ENCODE measurements at places on chromosomes 5 and 9.

DNA sequence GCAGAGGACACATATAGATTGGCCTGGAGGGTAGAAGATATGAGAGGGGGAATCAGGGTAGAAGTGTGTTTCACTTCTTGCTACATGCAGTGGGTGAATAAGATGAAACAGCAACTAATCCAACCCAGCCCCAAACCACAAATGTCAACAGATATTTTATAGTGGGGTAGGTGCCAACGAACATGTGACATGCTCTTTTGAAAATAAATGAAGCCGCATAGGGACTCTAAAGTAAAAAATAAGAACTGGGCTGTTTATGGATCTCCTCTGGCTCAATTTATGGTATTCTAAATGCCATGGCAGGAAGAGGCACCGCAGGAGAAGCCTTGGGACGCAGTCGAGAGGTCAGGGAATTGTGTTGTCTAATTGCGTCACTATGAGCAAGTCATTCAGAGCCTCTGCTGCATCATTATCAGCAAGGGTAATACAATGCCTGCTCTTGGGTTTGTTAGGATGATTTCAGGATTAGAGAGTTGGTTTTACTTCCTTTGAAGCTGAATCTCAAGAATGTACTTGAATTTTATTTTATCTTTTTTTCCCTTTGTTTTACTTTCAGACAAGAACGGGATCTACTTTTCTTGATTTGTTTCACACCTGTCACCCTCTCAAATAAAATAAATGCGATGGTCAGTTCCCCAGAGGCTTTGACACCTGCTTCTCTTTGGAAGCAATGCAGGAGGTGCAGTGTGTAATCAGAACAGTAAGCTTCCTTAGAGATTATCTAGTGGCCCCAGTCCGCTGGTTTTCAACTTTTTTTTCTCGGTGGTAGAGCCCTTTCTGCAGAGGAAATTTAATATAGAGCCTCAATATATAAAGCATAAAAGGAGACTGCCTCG is 375.6 kb upstream of the CLINT1 start:
- no peaks in the 10 kb centered on the region for H3K4me1 ChIP-seq
- H3K4me3 ChIP-seq, result no peak overlapping the region
- H3K36me3 ChIP-seq, result no peaks in the 10 kb centered on the region
- DNase-seq, result no peak
- H3K27me3 ChIP-seq, result no peaks in the 10 kb centered on the region
- H3K27ac ChIP-seq, result no peak overlapping the region

DNA sequence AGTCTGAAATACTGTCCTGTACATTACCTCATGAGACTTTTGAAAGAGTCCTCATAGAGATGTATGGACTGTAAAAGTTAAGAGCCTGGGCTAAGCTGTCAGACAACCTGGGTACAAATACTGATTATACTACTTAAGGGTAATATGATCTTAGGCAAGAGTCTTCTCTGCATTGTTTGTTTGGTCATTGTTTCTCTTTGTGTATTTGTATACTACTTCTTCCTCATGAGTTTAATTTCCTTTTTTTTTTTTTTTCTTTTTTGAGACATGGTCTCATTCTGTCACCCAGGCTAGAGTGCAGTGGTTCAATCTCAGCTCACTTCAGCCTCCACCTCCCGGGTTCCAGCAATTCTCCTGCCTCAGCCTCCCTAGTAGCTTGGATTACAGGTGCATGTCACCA is 2.6 kb upstream of the PFDN1 start:
- peaks cover 2% of the 10 kb centered on the region for H3K27me3 ChIP-seq
- H3K4me1 ChIP-seq, result no peaks in the 10 kb centered on the region
- DNase-seq, result no peak
- no peak overlapping the region for H3K27ac ChIP-seq
- H3K36me3 ChIP-seq, result no peaks in the 10 kb centered on the region

- H3K4me1 ChIP-seq, result peaks cover 18% of the 10 kb centered on the region
- peaks cover 10% of the 10 kb centered on the region for H3K27me3 ChIP-seq
- no peaks in the 10 kb centered on the region for H3K36me3 ChIP-seq
- DNase-seq, result no peak
- no peak overlapping the region for H3K4me3 ChIP-seq
Measured at GRCh38 chr5:137148655-137149054, 350.5 kb downstream of the SPOCK1 start.

DNA sequence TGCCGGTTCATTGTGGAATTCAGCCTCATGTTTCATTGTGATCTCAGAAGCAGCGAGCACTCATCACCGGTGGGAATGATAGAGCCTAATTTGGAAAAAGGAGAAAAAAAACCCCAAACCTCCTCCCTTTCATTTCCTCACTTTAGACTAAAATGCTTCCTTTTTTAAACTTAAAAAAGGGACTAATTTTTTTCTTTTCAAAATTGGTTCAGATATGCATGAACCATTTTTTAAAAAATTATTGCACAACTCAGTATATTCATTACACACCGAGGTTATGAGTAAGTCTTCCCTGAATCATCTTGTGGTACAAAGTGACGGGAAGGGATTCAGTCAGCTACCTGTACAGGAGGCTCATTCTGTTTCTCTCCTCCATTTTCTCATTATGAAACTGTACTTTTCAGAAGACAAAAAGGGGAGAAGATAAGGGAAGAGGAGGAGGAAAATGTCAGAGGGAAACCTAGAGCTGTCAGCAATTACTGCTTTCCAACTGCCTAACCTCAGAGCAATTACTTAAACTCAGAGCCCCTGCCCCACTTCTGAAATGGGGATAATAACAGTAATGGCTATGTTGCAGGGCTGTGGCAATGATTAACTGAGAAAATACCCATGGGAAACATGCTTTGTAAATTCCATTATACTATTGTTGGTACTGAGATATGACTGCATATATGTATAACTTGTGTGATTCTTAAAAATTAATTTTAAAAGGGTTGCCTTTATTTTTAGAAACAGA is 24.0 kb downstream of the GALNT10 start:
- no peaks in the 10 kb centered on the region for H3K27me3 ChIP-seq
- H3K36me3 ChIP-seq, result peaks cover 3% of the 10 kb centered on the region
- no peak for DNase-seq

GRCh38 chr5:42666869-42667268 is 89.7 kb upstream of the CCDC152 start:
- no peaks in the 10 kb centered on the region for H3K4me1 ChIP-seq
- H3K27ac ChIP-seq, result no peak overlapping the region
- H3K4me3 ChIP-seq, result no peak overlapping the region
- no peaks in the 10 kb centered on the region for H3K27me3 ChIP-seq
- H3K36me3 ChIP-seq, result no peaks in the 10 kb centered on the region
- DNase-seq, result no peak

DNA sequence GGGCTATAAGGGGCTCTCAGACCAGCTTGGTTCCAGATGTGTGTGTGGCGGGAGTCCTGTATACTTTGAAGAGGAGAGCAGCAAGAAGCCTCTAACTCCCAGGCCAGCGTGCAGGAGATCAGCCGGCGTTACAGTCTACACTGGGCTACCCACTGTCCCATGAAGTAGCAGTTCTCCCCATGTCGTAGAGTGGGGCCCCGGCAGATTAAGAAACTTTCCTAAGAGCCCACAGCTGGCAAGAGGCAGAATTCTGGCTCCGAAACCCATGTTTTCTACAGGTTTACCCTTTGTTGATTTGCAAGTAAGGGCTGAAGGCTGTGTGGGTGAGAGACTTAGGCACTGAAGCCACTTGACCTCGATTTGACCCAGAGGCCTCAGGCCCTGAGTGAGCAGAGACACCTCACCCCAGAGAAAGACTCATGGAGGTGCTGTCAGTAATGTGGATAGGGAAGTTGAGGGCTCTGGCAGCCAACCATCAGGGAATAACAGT is 881 bp upstream of the B4GALT1 start:
- H3K27ac ChIP-seq, result peak overlapping the region; percentile 78
- peaks cover 30% of the 10 kb centered on the region for H3K4me1 ChIP-seq
- no peaks in the 10 kb centered on the region for H3K27me3 ChIP-seq
- H3K36me3 ChIP-seq, result no peaks in the 10 kb centered on the region
- H3K4me3 ChIP-seq, result peak overlapping the region; percentile 80

DNA sequence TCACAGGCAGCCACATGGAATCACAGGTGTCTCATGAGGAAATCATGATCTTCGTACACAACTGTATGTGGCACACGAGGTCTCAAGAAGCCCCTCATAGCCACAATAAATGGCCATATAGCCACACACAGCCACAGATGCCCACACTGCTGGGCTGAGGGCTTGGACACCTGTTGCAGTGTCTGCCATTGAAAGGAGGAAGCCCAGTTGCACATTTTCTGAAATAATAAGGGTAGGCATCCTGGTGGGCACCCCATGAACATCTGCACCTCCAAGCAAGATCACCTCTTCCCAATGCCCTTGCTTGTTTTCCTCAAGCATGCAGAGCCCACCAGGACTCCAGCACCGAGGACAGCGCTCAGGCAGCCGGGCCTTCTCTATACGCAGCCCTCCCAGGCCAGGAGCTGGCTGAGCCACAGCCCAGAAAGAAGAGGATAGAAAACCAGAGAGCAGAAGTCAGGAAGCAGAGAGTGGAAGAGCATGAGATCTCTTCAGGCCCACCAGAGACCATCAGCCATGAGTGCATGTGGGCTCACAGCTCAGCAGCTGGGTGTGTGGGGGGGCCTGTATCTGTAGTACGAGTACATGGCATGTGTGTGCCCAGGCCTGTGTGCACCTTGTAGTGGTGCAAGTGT is 1.0 kb upstream of the ACSL6 start:
- peak overlapping the region; percentile 48 for H3K4me3 ChIP-seq
- DNase-seq, result no peak
- H3K4me1 ChIP-seq, result peaks cover 42% of the 10 kb centered on the region
- peaks cover 10% of the 10 kb centered on the region for H3K27me3 ChIP-seq
- no peak overlapping the region for H3K27ac ChIP-seq
- no peaks in the 10 kb centered on the region for H3K36me3 ChIP-seq

- H3K27ac ChIP-seq, result no peak overlapping the region
- no peaks in the 10 kb centered on the region for H3K4me1 ChIP-seq
- H3K36me3 ChIP-seq, result peaks cover 8% of the 10 kb centered on the region
- H3K4me3 ChIP-seq, result no peak overlapping the region
- H3K27me3 ChIP-seq, result no peaks in the 10 kb centered on the region
- peak; percentile 60 for DNase-seq
Measured at GRCh38 chr5:37005946-37006540, 129.5 kb downstream of the NIPBL start.

GRCh38 chr5:131747180-131748105 is 49.4 kb downstream of the FNIP1 start:
- H3K27ac ChIP-seq, result no peak overlapping the region
- H3K36me3 ChIP-seq, result no peaks in the 10 kb centered on the region
- no peaks in the 10 kb centered on the region for H3K27me3 ChIP-seq
- DNase-seq, result no peak
- no peaks in the 10 kb centered on the region for H3K4me1 ChIP-seq

GRCh38 chr9:134136118-134136995 is 475 bp downstream of the WDR5 start:
- H3K4me1 ChIP-seq, result peaks cover 42% of the 10 kb centered on the region
- peak overlapping the region; percentile 86 for H3K4me3 ChIP-seq
- DNase-seq, result no peak
- no peak overlapping the region for H3K27ac ChIP-seq

GRCh38 chr5:102971676-102972293 is 148.2 kb downstream of the GIN1 start:
- H3K4me1 ChIP-seq, result no peaks in the 10 kb centered on the region
- H3K27me3 ChIP-seq, result no peaks in the 10 kb centered on the region
- no peak overlapping the region for H3K27ac ChIP-seq
- DNase-seq, result no peak
- no peak overlapping the region for H3K4me3 ChIP-seq

DNA sequence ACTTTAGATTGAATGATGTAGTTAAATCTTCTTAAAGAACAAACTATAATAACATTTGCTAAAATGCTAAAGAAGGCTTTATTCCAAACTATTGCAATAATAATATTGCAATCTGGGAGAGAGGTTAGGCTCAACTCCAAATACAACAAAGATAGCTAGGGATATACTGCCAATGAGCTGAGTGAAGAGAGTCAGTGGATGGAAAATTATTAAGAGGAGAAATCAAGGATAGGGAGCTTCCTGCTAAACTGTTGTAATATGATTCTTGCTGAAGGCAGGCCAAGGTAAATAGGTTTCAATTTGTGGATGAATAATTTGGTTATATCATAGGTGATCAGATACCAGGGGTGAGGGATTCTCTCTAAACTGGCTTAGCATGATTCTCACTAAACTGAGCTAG is 1651.5 kb downstream of the EFNA5 start:
- peak; percentile 4 for DNase-seq
- no peak overlapping the region for H3K27ac ChIP-seq
- no peaks in the 10 kb centered on the region for H3K4me1 ChIP-seq
- no peaks in the 10 kb centered on the region for H3K36me3 ChIP-seq
- H3K4me3 ChIP-seq, result no peak overlapping the region

DNA sequence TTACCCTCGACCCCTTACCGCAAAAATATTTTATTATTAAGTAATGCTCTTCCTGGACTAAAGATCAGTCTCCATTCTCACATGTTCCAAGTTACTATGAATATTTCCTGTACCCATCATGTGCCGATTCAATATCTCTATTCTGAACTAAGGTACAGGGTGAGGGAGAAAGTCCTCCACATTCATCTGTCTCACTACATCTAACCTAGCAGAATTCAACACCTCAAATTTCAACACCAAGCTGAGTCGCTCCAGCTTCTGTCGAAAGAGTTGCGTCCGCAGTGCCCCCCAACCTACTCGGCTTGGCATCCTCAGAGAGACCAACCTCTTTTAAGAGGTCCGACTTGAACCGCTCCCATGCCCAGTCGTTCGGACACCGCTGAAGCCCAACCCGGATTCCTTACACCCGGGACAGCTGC is 1.0 kb downstream of the CERT1 start:
- H3K36me3 ChIP-seq, result no peaks in the 10 kb centered on the region
- peak overlapping the region; percentile 95 for H3K4me3 ChIP-seq
- H3K4me1 ChIP-seq, result peaks cover 3% of the 10 kb centered on the region
- H3K27ac ChIP-seq, result peak overlapping the region; percentile 93

GRCh38 chr5:135009736-135010501 is 24.1 kb downstream of the PITX1 start:
- H3K27me3 ChIP-seq, result no peaks in the 10 kb centered on the region
- DNase-seq, result no peak
- H3K4me3 ChIP-seq, result no peak overlapping the region

All from spinal cord (tissue), 10 donors.